Testis (tissue), 5 donors: ENCODE measurements at places on chromosomes 11 and 22. TPM values are rescaled to one million over a fixed set of nuclear protein-coding genes. Genes with fewer than 3 reads are reported as not detected.

GRCh38 chr11:43145653-43146052 is 166.1 kb upstream of the API5 start:
- no peak for DNase-seq

DNA sequence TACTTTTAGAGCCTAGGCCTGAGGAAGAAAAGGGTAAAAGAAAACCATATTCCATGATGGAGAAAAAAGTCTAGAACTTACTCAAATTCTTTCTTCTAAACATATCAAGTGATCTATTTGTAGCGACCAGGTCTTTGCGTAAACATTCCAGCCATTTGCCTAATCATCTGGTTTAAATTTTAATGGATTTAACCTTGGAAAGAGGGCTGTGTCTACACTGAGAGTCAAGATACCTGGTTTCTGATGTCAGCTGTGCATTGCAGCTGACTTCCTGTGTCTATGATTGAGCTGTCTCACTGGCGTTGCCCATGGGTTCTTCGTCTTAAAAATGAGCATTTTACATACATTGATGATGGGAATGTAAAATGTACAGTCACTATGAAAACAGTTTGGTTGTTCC is 10.0 kb upstream of the TMEM123 start:
- DNase-seq = no peak

DNA sequence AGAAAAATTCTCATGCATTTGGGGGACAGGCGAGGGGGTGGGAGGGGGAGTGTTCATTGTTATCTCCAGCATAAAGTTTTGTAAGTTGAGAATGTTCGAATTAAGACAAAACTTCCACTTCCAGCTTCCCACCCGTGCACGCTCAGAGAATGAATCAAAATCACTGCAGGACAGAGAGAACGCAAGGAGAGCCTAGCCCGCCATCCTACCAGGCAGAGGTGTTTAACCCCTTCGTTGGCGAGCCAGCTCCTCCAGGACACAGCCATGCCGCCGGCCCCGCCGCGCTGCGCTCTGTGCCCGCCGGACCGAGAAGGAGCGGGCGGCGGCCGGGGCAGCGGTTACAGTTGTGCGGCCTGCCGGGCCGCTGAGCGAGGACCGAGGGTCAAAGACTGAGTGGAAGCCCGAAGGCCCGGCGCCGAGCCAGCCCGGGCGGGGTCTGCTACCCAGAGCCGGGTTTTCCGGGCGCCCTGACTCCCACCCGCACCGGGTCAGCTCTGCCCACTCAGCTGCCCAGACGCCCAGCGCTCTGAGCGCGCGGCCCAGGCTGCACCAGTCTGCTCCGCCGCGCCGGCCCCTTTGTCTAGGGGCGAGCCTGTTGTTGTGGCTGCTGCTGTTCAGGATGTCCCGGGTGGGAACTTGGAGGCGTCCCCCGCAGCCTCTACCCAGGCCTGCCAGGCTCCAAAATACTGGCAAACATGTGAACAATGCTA is at the start of gene NOX4:
NOX4 (minus strand) TSS at position 395 of the 710 bp plus-strand sequence; CDS start at position 266, 129 bp downstream.
- peak; percentile 37 for DNase-seq

DNA sequence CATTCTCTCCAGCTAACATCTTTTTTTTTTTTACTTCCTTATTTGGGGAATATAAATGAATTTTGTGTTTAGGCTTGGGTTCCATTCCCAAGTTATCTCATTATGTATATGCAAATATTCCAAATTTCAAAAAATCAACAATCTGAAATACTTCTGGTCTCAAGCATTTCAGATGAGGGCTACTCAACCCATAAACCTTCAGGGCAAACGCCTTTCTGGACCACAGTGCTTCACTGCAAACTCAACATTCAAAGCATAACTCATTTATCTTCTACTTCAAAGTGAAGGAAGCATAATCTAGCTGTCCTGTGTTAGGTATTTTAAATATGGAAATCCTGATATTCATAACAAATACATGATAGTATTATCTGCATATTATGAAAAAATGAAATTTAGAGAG is 161.7 kb upstream of the PGR start:
- DNase-seq = no peak

The RIMBP3B gene
- total RNA-seq = 12.1 TPM

The CSRP3 gene
- not detected for total RNA-seq

DNA sequence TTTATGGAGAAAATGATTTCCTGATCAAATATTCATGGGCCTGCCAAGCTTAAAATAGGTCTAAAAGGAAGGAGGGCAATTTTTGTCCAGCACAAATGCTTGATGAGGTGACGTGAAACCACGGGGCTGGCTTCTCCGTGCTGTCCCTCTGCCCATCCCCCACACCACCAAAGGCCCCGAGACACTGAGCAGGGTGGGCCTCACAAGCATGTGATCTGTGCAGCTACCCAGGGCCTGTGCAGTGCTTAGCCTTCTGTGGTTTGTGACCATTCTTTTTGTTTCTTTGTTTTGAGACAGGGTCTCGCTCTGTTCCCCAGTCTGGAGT is 94.8 kb upstream of the RTL6 start:
- DNase-seq = no peak

The EMID1 gene
- total RNA-seq = 7.5 TPM

DNA sequence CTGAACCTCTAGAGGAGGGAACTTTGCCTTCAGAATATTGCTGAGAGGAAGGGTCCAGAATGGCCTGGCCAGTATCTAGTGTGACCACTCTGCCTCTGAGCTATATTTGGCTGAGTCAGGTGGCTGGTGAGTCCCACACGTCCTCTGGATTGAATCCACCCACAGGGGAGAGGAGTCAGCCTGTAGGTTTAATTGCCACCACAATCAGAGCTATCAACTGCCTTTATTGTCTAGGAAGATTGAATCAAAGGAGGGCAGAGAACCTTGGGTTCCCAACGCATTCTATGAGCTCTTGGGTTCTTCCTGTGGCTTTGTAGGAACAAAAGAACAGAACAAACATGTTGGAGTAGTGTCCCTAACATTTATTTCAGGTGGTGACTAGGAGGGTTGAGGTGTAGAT is 67.7 kb downstream of the ST3GAL4 start:
- no peak for DNase-seq

DNA sequence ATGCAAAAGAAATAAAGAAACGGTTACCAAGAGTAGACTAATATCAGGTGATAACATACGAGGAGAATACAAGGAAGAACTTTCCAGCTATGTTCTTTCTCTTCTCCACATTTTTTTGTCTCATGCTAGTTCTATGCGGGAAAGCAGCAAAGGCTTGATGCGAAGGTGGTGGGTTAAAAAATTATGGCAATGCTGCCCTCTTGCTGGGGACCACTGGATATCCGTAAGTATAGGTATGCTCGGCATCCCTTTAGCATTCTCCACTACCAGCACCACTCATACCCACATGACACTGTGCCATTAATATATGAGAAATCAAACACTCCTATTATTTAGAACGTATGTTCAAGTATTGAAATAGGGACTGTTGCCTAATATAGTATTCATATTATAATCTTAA is 776.4 kb downstream of the LRRC4C start:
- no peak for DNase-seq
